Stimulated activated CD8-positive, alpha-beta memory T cell treated with anti-CD3 and anti-CD28 coated beads, Interleukin-7, amount 100 ng/mL, for 4 hours (primary cell): ENCODE measurements at places on chromosomes 16 and 17.

DNA sequence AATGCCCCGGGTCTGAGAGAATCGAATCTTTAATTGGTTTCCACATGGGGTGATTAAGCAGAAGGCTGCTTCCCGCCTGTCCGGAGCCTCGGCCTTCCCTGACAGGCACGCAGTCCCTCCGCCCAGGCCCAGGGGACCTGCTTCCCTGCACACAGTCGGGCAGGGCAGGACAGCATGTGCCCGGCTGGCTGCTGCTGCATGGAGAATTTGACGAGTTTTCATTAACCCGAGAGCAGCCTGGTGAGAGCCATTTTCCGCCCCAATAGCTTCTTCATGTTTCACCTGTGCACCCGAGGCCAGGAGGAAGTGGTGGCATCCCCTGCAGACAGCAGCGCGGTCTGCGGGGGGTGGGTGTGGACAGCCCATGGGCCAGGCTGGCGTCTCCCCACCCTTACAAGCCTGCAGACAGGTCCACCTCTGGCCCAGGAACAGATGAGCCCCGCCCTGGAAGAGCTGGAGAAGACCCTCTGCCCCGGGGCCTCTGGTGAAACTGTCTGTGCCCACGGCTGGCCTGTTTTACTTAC is 67.0 kb downstream of the KLHDC4 start:
- DNase-seq, result no peak

DNA sequence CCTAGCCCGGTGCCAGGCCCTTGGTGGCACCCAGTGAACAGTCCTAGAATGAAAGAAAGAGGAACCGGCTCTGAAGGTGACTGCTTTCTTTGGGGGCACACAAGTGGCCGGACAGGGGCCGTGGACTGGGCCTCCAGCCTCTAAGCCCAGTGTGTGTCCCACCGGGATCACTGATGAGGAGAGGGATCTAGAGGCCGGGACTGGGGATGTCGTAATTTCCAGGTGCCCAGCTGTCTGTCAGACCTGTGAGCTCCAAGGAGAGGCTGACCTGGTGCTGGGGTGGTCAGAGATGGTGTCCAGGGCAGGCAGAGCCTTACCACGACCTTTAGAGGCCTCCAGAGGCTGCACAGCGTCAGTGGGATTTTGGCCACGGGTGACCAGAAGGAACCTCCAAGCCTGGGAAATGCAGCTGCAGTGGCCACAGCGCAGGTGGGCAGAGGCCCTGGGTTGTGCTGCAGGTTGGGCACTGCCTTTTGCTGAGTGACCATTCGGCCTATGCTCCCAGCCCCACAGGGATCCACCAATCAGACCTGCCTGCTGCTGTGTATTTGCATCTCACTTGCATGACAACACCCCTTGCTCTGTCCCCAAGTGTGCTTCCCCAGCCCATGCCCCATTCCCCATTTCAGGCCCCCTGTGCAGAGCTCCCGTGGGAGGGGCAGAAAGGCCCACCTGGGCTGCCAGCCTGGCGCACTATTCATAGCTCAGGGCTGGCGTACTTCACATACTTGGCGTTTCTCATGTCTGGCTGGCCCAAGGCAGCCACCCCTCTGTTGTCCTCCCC is 12.5 kb downstream of the ARHGAP23 start:
- no peak for DNase-seq

DNA sequence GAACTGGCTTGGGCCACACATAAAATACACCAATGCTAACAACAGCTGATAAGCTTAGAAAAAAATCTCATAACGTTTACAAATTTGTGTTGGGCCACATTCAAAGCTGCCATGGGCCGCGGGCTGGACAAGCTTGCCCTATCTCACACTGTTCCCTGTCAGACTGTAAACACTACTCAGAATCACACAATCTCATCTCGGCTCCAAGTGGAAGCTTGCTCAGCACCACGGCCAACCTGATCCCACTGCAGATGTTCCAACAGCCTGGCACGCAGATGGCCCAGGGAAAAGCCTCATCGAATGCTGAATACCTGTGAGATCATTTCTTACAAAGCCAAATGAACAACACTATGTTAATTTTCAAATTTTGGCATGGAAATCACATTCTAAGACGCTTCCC is 125.8 kb downstream of the ANKRD11 start:
- DNase-seq, result no peak

DNA sequence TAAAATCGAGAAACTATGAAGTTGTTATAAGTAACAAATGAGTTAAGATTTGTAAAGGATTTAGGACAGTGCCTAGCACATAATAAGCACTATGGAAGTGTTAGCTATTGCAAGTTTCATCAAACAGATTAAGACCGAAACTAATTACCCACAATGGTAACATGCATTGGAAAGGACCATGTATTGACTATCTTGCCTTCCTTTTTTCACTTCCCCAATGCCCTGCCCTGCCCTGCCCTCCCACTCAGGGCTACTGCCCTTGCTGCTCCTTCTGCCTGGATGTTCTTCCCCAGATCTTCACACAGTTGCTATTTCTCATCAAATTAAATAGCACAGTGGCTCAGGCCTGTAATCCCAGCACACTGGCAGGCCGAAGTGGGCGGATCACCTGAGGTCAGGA is 202.1 kb upstream of the PSMD7 start:
- no peak for DNase-seq

DNA sequence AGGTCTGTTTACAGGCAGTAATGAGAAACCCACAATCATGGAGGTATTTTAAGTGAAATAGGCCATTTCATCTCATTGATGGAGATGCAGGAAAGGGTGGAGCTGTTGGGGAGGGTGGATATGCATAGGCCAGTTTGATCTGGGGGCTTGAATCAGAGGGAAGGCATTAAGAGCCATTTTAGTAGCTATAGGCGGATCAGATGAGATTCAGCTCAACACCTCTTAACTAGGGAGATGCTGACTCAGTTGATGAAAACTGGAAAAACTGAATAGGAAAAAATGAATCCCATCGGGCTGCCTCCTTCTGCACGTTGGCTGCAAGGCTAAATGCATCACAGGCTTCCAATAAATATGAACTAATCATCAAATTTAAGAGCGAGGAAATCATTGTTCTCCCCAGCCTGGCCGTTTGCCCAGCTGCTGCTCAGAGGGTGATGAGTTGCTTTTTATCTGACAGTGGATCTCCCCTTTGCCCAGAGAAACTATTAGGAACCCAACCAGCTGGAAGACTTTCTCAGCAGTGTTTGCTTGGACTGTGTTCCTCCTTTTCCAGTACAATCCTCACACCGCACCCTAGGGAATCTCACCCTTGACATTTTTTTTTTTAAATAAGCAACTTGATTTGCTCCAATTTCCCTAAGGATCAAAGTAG is 149.6 kb downstream of the SOX9 start:
- no peak for DNase-seq

DNA sequence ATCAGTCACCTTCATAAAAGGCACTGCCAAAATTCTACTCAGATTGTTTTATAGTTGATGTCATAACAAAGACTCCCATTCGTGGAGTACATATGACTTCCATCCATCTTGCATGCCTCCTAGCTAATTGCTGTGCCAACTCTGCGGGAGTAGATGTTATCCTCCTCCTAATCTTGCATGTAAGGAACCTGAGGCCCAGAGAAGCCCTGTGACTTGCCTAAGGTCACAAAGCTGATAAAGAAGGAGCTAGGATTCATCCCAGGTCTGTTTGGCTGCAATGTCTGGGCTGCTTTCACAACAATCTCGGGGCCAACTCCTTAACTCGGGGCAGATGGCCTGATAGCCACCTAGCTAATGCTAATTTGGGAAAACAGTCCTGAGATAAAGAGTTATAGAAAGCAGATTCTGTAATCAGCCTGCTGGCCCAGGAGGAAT is 87.3 kb downstream of the YPEL2 start:
- no peak for DNase-seq

DNA sequence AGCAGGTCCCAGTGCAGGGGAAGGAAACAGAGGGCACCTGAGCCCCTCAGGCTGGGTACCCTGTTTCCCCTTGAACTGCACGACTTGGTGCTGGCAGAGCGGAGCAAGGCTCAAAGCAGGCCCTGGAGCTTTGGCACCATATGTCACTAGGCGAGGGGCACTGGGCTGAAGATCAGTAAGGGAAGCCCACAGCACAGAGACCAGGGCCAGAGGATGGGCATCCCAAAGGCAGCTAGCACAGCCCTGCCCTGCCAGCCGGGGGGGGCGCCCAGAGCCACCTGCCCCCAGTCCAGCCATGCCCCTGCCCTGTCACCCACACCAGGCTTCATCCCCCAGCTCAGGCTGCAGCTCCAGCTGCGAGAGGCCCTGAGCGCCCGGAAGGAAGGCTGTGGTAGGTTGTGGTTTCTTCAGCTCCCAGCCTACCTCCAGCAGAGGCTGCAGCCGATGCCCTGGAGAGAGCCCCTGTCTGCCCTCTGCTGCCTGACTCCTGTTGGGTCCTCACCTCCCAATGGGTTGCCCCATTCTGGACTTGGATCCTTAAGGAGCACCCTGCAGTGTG is 10.9 kb downstream of the NHERF1 start:
- no peak for DNase-seq

DNA sequence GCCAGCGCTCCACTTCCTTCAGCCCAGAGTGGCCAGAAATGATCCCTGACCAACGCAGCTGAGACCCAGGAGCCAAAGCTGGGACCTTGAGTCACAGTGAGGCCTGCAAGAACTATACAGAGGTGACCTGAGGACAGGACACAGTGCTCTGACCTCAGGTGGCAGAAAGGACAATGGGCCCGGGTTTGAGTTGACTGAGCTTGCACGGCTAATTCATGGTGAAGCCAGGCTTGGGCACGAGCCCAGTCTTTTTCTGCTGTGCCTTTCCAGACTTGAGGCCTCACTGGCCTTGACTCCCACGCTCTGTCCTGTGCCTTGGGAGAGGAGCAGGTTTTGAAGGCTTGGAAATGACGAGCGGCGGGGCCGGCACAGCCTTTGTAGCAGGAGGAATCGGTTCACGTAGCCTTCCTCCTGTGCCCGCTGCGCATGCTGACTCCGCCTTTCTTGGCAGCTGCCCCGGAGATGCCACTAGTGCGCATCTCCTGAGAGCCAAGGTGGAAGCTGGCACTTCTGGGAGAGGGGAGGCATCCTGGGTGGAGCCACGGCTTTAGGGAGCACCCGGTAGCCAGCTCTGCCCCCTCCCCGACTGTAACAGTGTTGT is 34.9 kb downstream of the NDEL1 start:
- no peak for DNase-seq

DNA sequence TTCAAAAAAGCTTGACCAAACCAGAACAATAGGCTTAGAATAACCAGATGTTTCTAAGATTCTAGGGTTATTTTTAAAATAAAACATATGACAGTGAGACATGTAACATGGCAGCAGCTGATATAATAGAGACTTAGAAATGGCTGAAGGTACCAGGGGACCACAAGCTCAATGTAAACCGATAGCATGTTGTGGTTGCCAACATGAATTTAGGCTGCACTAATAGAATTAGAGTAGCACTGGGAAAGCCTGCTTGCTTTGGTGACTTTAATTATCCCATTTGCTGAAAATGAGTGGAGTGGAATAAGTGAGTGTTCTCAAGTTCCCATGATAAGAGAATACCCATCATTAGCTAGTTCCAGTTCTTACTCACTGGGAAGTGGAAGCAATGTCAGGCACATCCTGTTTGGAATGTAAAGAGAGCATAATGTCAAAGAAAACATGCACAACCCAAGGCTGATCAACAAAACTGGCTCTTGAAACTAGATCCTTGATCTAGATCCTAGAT is 621.2 kb upstream of the CDH5 start:
- no peak for DNase-seq

- no peak for DNase-seq
Measured at GRCh38 chr17:76360461-76360860, 6.7 kb upstream of the PRPSAP1 start.

DNA sequence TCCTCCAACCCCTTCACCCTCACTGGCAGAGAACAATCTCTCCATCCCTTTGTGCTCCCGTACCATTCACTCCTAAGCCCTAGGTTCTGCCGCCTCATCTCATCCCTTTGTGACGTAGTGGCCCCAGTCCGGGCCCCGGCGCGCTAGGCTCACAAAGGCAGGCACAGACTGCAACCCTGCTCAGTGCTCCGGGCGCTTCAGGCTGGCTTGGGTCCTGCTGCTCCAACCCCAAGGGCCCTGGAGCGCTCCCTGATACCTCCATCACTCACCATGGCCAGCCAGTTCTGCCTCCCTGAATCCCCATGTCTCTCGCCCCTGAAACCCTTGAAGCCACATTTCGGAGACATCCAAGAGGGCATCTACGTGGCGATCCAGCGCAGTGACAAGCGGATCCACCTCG is at the start of gene KIF2B:
KIF2B (plus strand) TSS at position 164 of the 400 bp plus-strand sequence; CDS start at position 271, 107 bp downstream.
- DNase-seq, result no peak

GRCh38 chr16:57127037-57127763 is 34.8 kb downstream of the CPNE2 start:
- no peak for DNase-seq
